ENCODE measurements at places on chromosomes 16 and 17.

DNA sequence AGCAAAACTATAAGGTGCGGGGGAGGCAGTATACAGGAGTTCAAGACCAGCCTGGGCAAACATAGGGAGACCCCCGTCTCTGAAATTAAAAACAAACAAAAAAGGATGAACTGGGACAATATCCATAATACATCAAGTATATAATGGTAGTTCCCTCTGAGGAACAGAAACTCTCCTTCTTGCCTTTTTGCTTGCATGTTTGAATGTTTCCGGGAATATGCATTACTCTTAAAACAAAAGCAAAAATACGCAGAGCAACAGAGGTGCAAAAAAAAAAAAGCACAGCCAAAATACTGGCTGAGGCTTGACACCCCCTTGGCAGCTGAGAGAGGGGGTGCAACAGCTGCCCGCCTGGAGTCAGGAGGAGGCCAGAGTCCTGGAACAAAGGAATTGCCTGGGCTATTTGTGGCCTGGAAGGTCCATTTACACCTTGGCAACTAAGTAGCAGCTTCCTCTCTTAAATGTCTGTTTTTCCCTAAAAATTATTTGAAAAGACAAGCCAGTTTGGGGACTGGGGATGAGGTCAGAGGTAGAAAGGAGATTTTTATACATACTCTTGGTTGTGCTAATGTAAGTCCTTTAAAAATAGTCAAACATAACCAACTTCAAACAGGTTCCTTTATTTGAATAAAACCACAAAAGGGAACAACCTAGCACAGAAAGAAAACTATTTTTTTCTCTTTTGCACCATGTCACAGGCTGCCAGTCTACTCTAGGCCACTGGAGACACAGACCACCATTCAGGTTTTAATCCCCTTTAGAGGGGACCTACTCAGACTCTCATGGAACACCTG is 19.5 kb downstream of the USP7 start:
- no peak for DNase-seq

DNA sequence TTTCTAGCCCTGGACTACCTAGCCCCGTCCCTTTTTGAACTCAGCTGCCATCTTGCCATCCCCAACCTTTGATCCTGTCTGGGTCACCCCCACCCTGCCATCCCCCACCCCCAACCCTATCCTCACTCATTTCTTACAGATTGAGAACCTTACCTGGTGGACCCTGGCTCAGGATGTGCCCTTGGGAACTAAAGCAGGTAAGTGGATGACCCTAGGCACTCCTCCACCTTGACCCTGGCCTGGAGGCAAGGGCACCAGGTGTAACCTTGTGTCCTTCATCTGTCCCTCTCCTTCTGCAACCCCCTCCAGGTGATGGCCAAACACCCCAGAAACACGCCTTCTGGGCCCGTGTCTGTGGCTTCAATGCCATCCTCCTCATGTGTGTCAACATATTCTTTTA is 15.5 kb upstream of the FAM83G start:
- no peak for DNase-seq

GRCh38 chr16:49997721-49998251 is 27.2 kb upstream of the CNEP1R1 start:
- no peak for DNase-seq

DNA sequence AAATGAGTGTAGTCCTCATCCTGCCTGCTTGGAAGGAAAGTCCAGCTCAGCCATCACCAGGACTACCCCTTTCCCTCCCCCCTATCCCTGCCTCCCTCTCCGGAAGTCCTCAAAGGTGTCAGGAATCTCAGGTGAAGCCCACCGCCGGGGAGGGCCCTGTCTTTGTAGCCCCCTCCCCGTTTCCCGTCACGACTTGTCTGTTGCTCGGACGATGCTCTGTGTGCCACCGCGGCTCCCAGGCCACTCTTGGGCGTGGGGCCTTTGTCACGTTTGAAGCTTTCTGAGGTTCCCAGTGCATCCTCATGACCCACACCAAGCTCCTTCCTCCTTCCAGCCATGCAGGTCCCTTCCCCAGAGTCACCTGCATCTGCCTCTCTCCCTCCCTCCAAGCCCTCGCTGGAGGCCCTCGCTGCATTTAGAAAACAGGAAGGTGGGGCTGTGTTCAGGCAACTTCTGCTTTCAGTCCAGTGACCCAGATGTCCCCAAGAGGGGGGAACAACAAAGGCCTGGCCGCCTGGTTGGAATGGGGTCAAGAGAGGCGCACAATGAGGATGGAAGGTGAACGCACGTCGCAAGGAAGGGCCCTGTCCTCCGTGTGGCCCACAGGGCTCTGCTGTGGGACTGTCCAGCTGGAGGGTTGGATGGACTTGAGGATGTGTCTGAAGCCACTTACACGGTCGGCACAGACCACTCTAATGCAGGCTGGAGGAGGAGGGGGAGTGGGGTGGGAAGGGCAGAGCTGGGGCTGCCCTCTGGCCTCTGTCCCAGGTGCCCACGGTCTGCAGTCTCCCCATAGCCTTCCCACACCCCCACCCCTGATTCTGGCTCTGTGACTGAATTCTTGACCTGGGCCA is 59.9 kb downstream of the OR1D5 start:
- DNase-seq, result no peak

GRCh38 chr16:47358816-47359215 is 102.0 kb downstream of the ITFG1 start:
- DNase-seq, result no peak

Data from GM04503 (cell line).